NCI-H748 treated with DMSO at 0.1 percent for 48 hours (cell line): ENCODE measurements at places on chromosomes 1 and 21.

DNA sequence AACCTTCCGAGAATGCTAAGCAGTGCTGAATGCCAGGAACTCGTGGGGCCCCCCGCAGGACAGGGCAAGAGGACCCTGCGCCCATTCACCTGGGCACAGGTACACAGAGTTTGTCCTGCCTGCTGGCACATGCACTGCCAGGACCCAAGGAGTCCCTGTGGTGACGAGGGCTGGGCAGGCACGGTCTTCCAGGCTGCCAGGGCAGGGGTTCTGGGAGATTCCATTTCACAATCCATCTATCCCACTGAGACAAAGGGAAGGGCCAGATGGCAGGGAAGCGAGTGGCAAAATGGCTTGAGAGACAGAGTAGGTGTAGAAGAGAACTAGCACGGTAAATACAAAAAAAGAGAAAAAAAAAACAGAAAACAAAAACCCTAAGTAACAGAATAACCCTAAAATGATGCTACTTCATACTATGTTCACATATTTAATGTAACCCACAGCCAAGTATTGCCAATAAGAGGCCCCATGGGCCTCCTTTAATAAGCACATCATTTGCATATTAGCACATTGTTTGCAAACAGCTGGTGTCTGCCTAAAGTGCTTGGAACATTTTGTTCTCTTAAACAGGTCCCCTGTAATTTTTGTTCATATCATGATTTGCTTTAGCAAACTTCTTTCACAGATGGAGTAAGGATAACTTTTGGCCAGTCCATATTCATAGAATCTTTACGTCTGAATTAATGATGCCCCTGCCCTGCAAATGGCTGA, 83.8 kb downstream of the STUM start:
- DNase-seq = no peak

- no peak for DNase-seq
These were observed 83.6 kb upstream of the CASZ1 start for GRCh38 chr1:10880063-10880462.

GRCh38 chr21:45580576-45581321, 38.5 kb upstream of the SLC19A1 start:
- DNase-seq = no peak

DNA sequence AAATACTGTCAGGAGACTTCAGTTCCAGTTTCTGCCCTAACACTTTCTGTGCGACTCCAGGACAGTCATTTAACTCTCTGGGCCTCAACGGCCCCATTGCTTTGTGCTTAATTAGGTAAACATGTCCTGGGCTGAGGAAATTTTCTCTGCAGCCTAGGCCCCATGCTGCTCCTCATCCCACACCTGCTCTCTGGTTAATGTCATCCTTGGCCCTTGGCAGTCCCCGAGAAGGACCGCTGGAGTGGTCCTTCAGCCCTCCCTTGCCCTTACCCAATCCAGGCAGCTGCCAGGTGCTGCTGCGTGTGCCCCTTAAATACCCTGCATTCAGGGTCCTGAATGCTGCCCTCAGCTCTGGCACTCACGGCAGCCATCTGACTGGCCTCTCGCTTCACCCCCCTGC, 18.7 kb downstream of the UBL4B start:
- DNase-seq = peak; percentile 59

- no peak for DNase-seq
These were observed 11.0 kb downstream of the EGLN1 start for GRCh38 chr1:231411036-231411531.
